ENCODE measurements at places on chromosomes 11 and 22.

GRCh38 chr11:12175694-12176241 is 65.4 kb downstream of the MICAL2 start:
- DNase-seq: no peak

DNA sequence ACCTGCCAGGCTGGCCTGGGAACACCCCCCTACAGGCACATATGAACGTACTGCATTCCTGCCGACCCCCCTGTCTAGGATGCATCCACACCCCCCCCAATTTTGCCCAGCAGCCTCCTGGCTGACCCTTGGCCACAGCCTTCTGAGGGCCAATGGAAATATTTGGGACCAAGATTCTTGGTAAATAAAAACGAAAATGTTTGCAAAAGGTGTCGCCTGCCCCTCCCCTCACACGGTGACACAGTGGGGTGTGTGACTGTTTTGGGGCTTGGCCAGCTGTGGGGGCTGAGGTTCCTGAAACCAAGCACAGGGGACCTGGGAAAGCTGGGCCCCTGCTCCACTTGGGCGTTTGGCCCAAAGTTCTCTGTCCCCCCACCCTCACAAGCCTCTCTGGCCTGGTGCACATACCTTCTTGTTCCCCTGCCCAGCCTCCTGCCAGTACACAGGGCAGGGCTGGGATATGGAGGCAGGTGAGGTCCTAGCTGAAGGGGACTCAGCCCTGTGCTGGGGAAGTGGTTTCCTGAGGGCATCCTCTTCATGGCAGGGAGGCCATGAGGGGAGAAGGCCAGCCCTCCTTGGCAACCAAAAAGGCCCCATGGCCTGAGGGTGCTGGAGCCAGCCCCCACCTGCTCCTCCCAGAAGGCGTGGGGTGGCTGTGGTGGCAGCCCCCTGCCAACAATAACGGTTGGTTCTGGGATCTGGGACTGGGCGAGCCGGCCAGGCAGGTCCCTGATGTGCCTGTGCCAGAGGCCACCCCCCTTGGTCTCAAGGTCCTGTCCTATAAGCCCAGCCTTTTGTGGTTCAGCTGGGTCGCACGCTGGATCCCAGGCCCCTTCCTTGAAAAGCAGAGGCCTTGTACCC is 2.1 kb upstream of the CRACR2B start:
- no peak for DNase-seq

GRCh38 chr22:27466778-27467438 is 334.6 kb downstream of the MN1 start:
- no peak for DNase-seq

DNA sequence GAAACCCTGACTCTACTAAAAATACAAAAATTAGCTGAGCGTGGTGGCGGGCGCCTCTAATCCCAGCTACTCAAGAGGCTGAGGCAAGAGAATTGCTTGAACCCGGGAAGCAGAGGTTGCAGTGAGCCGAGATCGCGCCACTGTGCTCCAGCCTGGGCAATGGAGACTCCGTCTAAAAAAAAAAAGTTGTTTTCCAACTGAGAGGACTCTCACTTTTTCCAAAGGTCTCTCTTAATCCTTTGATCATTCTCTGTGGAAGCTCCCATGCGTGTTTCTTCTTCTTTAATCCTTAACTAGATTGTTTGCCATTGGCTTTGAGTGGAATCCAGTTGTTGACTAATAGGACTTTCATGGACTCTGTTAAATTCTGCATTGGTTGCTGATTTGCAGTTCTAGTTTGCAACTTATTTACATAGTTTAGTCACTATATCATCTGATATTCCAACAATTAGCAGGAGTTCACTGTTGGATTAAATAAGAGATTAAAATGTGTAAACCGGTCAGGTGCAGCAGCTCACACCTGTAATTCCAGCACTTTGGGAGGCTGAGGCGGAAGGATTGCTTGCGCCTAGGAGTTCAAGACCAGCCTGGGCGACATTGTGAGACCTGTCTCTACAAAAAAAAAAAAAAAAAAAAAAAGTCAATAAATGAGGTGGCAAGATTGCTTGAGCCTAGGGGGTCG is 79.7 kb downstream of the C22orf31 start:
- DNase-seq: no peak

DNA sequence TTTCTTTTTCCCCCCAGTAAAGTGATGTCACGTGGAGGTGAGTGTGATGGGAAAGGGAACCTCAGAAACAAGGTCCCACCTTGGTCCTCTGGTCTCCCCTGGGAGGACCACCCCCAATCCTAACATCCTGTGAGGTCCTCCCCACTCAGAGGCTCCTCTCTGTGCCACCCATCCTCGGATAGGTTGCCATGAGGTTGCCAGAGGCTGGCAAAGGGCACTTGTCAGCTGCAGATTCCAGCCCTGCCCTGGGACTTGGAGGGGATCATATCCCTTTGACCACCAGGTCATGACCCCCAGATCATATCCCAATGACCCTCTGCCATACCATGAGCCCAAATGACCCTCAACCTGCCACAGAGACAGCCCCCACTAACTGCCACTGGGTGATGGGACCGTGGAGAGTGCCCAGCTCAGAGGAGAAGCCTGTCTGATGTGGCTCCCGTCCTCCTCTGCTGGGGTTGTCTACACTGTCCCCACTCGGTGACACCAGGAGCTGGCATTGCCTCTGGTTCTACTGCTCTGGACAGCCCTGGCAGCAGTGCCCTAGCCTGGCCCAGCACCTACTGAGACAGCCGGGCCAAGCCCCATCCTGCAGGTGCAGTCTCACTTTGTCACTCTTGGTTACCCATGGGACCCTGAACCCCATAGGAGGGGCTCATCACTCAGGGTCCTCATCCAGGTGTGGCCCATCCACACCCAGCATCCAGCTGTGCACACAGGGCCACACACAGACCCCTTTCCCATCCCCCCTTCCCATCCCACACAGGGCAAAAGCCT is 90.2 kb upstream of the KCNQ1OT1 start:
- no peak for DNase-seq

Measured in CD4-positive, alpha-beta memory T cell (primary cell).